ENCODE measurements at places on chromosomes 6 and 20.

DNA sequence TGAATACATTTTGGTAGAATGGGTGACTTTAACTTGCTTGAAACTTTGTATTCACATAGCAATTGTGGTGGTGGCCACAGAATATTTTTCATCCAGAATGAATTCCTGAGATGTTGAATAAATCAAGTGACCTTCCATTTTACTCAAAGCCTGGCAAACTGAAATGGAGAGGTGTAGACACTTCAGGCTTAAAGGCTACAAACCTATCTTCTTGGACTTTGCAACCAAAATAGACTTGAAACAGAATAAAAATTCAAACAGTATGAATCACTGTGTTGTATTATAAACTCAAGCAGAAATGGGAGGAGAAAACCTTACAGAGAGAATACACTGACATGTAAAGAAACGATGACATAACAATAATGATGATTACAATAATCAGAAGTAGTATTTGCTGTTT, 371.6 kb downstream of the BCKDHB start:
- DNase-seq: no peak

DNA sequence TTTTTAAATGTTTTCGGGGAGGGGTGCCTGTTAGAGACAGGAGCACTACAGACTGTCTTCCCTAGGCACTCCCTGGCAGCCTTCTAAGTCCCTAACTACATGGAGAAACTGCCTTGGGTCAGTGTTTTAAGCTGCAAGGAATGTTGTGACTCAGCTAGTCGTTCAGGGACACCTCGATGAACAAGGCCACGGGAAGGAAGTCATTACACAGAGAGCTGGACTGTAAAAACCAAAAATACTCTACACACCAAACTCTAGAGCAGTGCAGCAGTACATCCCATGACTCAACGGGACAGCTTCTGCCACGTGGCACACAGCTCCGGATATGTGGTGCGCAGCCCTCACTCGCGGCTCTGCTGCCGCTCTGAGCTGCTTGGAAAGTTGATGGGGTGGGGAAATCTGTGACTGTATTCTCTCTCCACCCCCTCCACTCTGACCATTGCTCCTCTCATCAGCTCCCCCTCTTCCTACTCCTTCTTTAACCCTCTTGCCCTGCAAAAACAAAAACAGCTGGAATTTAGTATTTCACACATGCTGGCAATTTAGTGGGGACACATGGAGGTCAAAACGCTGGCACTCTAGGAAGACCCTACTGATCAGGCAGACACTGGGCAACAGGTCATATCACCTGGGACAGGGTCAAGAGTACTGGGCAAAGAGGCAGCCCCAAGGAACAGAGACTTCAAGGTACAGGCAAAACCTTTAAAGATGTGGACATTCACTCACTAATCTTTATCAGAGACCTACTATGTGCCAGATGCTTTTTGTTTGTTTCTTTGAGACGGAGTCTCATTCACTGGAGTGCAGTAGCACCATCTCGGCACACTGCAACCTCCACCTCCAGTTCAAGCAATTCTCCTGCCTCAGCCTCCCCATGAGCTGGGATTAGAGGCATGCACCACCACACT, 10.9 kb upstream of the LPIN3 start:
- peak; percentile 68 for DNase-seq

GRCh38 chr6:15516378-15516777, 146.4 kb downstream of the DTNBP1 start:
- no peak for DNase-seq

GRCh38 chr20:38809942-38810341, 4.4 kb downstream of the PPP1R16B start:
- no peak for DNase-seq

GRCh38 chr20:19913349-19913748, 103.8 kb upstream of the NAA20 start:
- DNase-seq: no peak

DNA sequence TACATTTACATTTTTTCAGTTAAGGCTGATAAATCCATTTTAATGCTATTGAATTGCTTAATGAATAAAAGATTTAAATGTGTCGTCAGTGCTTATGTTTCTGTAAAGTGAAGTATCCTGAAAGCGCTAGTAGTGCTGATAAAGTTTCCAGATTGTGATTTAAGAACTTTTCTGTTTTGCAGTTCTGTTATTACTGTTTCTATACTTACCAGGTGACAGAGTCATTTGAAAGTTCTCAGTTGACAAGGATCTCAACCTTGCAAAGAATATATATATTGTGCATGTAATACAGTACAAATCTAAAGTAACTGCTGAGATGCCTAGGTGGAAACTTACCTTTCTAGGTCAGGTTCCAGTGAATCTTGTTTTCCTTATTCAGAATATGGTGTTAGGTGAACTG, 201.8 kb downstream of the ARID1B start:
- DNase-seq: no peak

- DNase-seq: no peak
These were observed 169.1 kb upstream of the AKAP12 start for GRCh38 chr6:151070631-151071051.

DNA sequence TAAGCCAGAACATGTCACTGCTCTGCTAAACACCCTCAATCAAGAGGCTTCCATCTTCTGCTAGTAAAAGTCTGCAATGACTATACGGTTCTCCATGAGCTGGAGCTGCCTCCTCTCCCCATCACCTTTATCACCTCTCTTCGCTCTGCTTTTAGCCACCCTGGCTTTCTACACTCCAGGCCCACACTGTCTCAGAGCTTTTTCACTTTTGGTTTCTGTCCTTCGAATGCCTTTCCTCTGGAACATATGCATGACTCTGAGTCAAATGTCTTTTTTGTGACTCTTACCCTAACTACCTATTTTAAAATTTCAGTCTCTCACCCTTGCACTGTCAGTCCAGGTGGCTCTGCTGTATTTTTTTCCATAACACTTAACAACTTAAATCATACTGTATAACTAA, 525.4 kb upstream of the RNF217 start:
- no peak for DNase-seq

DNA sequence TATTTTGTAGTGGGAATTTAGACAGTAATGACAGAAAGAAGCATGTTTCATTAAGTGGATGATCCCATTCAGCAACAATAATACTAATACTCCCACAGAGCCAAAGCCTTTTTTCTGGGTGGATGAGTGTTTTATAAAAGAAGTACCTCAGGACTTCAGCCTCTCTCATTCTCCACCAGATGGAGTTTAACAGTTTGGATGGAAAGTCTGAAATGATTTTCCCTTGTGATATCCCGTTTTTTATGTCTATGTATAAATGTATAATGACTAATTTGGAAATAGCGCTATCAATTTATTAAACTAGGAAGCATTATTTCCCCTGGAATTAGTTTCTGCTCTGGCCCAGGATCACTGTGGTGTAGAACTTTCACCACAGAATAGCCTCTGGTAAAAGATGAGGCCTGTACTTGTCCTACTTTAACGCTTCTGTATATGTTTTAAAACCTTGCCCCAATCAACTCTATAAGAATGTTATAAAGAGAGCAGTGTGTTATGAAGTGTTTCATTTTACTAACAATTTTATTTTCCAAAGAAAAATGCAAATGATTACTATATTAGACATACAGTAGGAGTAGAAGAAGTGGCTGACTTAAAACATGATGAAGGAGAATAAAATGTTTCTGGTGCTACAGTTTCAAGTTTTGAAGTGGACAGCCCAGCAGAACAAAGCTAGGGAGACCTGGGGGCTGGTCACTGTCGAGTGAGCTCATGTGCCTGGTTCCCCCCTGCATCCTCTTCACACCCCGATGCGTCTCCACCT, 135.6 kb downstream of the HIVEP1 start:
- DNase-seq: no peak

GRCh38 chr6:140567466-140567865, 1193.0 kb upstream of the CITED2 start:
- DNase-seq: no peak

DNA sequence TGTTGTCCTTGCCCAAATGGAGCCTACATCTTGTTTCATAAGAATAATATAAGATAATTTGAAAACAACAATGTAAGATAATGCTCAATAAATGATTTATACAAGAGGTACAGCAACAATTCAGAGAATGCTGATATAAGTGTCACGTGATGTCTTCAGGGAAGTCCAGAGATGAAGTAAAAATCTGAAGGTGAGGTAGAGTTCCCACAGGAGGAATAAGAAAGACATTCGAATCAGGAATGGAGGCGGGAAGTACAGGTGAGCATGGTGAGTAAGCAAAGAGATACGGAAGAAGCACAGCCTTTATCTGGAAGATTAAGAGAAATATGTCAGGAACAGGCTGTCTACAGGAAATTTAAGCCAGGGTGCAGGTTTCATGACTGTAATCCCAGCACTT, 165.9 kb upstream of the MARCKS start:
- DNase-seq: no peak

DNA sequence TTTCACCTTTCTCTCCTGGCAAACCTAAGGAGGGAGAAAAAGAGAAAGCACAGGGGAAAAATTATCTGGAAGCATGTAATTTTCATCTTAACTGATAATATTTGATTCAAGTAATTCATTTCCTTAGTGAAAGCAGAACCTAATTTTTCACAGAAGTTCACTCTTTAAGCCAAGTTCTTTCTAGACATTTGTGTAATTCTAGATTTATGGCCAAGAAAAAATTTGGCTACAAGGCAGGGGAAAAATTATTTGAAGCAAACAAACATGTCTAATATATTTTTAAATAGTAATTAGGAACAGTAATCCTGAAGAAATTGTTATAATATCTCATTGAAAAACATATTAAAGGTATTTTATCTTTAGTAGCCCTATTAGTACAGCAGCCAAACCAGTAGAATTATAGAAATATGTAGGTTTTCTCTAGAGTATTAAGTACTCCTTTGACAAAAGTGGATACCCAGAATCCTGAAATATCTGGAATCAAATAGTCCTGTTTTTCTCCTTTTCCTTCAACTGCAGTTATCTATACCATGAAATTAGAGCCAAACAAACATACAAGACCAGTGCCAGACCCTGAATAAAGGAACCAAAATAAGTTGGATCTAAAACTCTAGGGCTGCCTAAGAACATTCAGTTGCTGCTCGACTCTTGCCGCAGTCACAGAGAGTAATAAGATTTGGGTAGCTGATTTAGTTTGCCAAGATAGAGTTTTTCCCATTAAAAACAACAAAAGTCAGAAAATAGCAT, 116.5 kb downstream of the COL12A1 start:
- no peak for DNase-seq

GRCh38 chr6:90190752-90191395, 105.8 kb downstream of the BACH2 start:
- DNase-seq: no peak

DNA sequence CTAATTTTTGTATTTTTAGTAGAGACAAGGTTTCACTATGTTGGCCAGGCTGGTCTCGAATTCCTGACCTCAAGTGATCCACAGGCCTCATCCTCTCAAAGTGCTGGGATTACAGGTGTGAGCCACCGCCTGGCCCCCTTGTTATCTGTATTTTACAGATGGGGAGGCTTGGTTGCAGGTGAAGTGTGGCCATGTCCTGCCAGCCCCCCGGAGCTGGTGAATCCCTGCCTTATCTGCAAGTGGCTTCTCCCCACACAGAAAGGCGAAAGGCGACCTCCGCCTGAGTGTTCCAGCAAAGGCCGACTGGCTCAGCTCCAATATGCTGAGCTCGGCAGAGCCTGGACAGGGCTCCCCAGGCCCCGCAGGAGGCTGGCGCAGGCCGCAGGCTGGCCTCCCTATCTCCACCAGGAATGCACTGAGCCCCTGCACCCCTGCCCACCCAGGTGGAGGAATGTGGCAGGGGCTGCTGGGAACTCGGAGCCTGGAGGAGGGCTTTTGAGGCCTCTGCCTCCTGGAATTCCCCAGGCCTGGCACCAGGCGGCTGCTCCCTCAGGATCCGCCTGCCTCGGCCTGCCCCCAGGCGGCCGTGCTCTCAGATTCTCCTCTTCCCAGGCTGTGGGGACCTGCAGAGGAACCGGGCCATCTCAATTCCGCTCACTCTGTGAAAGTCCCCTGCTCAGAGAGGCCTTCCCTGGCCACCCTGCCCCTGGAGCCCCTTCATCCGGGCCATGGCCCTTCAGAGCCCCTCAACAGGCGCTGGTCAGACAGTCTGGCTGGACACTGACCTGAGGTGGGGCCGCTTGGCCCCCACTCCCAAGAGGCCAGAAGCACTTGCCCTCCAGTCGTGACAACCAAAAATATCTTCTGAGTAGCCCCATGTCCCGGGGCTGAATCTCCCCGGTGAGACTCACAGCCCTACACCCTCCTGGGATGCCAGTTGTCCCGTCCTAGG, 9.3 kb upstream of the LAMA5 start:
- DNase-seq: no peak

DNA sequence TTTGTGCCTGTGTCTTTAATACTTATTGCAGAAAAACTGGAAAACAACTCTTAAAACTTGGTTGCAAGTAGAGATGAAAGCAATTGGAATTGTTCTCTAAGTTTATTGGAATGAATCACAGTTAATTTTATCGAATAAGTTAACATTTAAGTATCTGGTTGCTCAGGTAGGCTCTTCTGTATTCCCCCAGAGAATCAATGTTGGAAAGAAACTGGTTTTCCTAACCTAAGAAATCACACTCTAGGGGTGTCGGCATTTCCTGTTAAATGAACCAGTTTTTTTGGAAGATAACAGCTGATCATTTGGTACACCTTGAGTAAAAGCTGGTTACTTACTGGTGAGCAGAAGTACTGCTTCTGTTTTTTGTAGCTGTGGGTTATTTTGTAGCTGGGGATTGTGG, 5.2 kb downstream of the TFAP2C start:
- no peak for DNase-seq

DNA sequence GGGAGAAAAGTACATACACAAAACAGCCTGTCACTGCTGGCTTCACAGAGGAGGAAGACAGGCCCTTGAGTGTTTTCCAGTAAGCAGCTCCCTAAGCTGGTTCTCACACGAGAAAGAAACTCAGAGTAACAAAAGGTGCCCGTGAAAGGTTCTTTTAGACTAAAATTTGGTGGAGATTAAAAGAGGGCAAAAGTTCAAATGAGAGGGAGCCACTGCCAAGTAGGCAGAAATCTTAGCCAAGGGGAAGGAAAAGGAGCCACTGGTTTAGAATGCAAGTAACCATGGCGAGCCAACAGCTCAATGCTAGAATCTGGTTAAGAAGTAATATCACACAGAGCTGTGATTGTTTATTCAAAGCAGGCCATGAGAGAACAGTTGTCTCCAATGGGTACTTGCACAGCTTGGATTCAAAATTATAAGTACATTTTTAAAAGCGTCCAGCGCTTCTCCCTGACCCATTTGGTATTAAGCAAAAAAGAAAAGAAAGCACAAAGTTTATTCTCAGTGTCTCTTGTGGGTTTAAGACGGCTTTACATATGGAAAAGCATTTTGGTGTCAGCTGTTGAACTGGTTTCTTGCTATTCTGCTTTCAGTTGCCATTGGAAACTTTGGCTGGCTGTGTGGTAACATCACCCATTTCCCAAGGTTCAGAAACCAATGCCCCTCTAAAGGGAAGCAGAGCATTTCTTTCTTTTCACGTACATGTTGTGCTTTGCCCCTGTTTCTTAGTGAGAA, 648.5 kb downstream of the RNF144B start:
- no peak for DNase-seq

DNA sequence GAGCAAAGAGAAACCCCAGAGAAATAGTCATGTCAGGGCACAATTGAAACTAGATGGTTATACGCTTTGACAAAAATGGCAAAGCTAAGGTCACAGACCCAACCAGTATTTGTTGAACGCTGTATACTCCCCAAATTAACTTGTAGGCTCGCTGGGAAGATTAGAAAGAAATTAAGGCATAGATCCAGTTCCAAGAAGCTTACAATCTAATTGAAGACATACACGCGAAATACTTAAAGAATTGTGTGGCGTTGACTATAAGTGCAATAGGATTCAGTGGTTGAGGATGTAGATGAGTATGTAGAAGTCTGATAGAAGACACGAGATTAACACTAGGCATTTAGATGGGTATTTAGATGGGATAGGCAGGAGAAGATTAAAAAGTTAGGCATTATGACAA, 525 bp downstream of the FAM229B start:
- no peak for DNase-seq
